Melanocyte of skin (primary cell): ENCODE measurements at places on chromosomes 6 and 20. TPM values are rescaled to one million over a fixed set of nuclear protein-coding genes. Genes with fewer than 3 reads are reported as not detected.

BTNL2 gene
- total RNA-seq, result not detected in 2 replicates

C20orf141 gene
- total RNA-seq, result not detected in 2 replicates

EBF4 gene
- 0.34 and 0.73 TPM in 2 replicates for total RNA-seq

RIMS4 gene
- not detected in 2 replicates for total RNA-seq

TBXT gene
- total RNA-seq, result not detected in 2 replicates

MACROD2 gene
- 2.1 and 4.0 TPM in 2 replicates for total RNA-seq

SPATA2 gene
- total RNA-seq, result 4.0 and 5.5 TPM in 2 replicates

RNF144B gene
- total RNA-seq, result 16.3 and 23.9 TPM in 2 replicates

BPIFA3 gene
- total RNA-seq, result not detected in 2 replicates

COMMD7 gene
- total RNA-seq, result 26.5 and 42.5 TPM in 2 replicates

NR2E1 gene
- total RNA-seq, result under 0.01 and 1.0 TPM in 2 replicates

PI16 gene
- not detected in 2 replicates for total RNA-seq

PTPRA gene
- 49.4 and 63.0 TPM in 2 replicates for total RNA-seq

SLC22A2 gene
- not detected in 2 replicates for total RNA-seq

TBX18 gene
- 1.5 and 2.1 TPM in 2 replicates for total RNA-seq

WFDC10B gene
- not detected in 2 replicates for total RNA-seq

RHAG gene
- total RNA-seq, result not detected in 2 replicates

BPI gene
- total RNA-seq, result not detected in 2 replicates

SMLR1 gene
- not detected in 2 replicates for total RNA-seq

SGK2 gene
- total RNA-seq, result 0.34 and 0.73 TPM in 2 replicates

CST7 gene
- total RNA-seq, result not detected in 2 replicates

FOXP4 gene
- total RNA-seq, result 3.7 TPM in 2 replicates

HNF4A gene
- not detected in 2 replicates for total RNA-seq

SMPDL3A gene
- total RNA-seq, result 40.0 and 56.1 TPM in 2 replicates

MEP1A gene
- not detected in 2 replicates for total RNA-seq

PRPF6 gene
- 51.0 and 52.9 TPM in 2 replicates for total RNA-seq

CTCFL gene
- total RNA-seq, result not detected in 2 replicates

ERVFRD-1 gene
- total RNA-seq, result not detected in 2 replicates

DPPA5 gene
- not detected in 2 replicates for total RNA-seq

SRMS gene
- total RNA-seq, result not detected in 2 replicates

FAM162B gene
- total RNA-seq, result under 0.01 TPM in 1 of 2 replicates, not detected in the other

CYP21A2 gene
- not detected in 2 replicates for total RNA-seq

PLN gene
- total RNA-seq, result not detected in 2 replicates

SLC52A3 gene
- not detected in 2 replicates for total RNA-seq

DYNLT2 gene
- total RNA-seq, result 1.4 and 2.5 TPM in 2 replicates

XKR7 gene
- not detected in 2 replicates for total RNA-seq

NKAPL gene
- 1.00 and 1.4 TPM in 2 replicates for total RNA-seq

LINC00237 gene
- total RNA-seq, result not detected in 2 replicates

MYB gene
- 0.33 and 0.93 TPM in 2 replicates for total RNA-seq

FGD2 gene
- under 0.01 TPM in 1 of 2 replicates, not detected in the other for total RNA-seq

SLC22A3 gene
- not detected in 2 replicates for total RNA-seq

KCNQ5 gene
- total RNA-seq, result under 0.01 TPM in 1 of 2 replicates, not detected in the other

MAS1L gene
- not detected in 2 replicates for total RNA-seq
